ENCODE measurements at places on chromosomes 12 and 14.

DNA sequence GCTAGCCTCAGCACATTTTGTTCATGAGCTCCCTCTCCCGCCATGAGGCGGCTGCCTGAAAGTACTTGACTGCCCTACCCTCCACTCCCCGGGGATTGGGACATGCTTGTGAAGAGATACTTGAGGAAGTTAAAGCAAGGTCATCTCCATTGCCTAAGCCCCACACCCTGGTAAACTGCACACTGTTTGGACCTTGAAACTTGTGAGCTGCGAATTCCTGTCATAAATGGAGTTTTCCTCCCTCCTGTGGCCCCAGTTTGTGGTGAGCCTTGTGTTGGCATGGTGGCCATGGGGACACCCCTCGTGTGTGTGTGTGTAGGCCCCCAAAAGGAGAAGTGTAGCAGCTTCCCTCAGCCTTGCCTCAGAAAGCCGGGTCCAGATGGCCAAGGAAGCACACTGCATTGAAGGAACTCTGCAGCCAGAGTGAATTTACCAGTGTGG, 395.5 kb downstream of the ZFP36L1 start:
- no peak for DNase-seq

DNA sequence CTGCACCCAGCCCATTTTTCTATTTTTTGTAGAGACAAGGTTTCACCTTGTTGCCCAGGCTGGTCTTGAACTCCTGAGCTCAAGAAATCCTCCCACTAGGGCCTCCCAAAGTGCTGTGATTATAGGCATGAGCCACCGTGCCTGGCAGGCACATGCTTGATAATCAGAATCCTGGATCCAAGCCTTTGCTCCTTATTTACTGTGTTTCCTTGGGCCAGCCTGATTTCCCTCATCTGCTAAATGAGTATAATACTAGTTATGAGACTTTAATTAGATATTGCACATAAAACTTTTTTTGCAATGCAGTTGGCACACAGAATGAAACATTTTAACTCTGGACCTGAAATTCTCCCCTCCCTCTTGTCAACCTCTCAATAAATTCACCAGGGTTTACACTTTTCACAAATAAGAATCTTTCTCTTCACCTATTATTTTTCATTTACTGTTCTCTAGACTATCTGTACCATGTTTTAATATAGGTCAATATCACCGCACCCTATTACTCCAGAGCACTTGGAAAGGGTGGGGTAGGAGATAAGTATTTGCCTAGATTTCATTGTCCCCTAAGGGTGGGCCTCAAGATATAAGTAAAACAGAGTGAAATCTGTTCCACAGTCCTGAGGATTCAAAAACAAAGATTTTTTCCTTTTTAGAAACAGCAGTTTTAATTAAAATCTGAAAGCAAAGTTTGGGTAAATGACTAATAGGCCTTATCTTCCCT, 69.2 kb upstream of the NR2C1 start:
- no peak for DNase-seq

- DNase-seq = no peak
Observed at GRCh38 chr14:78592616-78593219, 422.5 kb downstream of the NRXN3 start.

DNA sequence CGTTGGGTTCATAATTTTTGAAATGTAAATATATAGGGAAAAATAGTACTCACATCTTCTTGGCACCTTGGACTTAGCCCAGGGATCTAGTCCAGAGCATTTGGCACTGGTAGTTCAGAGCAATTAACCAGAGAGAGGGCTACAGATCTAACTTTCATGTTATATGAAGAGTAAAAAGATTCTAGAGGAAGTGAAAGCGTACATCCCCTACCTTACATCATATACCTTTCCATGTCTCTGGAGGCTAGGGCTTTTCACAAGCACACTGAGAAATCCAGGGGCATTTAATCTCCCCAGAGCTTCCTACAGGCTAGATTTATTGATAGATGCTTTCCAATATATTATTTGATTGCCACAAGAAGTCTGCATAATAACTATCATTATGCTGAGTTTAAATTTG, 687.5 kb upstream of the FBXO33 start:
- no peak for DNase-seq

GRCh38 chr12:47377414-47378221, 297.9 kb upstream of the AMIGO2 start:
- peak; percentile 95 for DNase-seq

DNA sequence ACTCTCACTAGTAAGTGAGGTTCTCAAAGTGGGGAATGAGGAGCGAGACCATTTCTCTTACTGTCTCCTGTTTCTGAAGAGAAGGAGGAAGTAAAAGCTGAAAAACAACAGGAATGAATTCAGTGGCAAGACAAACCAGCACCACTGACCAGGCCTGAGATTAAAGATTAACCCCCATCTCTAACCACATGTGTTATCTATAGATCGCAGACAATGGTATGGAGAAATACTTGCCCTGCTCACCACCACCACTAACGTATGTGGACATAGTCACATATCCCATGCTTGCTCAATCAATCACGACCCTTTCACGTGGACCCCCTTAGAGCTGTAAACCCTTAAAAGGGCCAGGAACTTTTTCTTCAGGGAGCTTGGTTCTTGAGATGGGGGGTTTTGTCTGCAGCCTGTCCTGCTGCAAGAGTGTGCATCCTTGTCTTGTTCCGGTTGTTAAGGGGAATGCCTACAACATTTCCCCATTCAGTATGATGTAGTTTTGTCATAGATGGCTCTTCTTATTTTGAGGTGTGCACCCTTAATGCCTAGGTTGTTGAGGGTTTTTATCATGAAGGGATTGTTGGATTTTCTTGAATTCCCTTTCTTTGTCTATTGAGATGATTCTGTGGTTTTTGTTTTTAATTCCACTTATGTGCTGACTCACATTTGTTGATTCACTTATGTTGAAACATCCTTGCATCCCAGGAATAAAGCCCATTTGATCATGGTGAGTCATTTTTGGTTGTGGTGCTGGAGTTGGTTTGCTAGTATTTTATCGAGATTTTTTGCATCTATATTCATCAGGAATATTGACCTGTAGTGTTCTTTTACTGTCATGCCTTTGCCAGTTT, 698.8 kb upstream of the LMO3 start:
- DNase-seq = no peak

- DNase-seq = no peak
Observed at GRCh38 chr12:24047326-24047725, 97.9 kb upstream of the SOX5 start.

DNA sequence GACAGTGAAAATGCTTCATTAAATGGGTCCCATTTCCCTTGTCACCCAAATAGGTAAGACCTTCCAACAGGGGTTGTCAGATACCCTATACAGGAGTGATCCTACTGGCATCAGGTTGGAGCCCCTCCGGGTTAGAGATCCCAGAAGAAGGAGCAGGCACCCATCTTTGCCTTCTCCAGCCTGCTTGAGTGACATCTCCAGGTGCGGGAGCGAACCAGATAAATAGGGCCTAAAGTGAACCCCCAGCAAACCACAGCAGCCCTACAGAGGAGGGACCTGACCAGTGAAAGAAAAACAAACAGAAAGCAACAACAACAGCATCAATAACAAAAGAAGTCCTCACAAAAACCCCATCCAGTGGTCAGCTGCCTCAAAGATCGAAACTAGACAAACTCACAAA, 182.2 kb downstream of the SLC5A8 start:
- no peak for DNase-seq

- DNase-seq = no peak
Observed at GRCh38 chr12:11821386-11822080, 172.1 kb downstream of the ETV6 start.

- no peak for DNase-seq
Observed at GRCh38 chr12:119652665-119653064, 15.3 kb upstream of the PRKAB1 start.

DNA sequence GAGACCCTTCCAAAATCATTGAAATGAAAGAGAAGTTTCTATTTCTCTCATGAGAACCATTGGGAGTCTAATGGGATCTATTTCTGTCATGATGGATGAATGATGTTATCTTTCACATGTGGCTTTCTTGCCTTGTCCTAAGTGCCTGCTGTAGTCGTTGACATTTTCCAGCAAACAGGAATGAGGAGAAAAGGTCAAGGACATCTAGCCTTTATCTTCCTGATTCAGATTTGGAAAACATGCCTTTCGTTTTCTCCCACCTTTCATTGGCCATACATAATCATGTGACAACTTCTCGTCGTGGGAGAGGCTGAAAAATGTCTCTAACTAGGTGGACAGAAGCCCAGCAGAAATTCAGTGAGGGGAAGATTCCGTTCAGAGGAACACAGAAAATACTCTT, 94.5 kb downstream of the PCNX1 start:
- no peak for DNase-seq

DNA sequence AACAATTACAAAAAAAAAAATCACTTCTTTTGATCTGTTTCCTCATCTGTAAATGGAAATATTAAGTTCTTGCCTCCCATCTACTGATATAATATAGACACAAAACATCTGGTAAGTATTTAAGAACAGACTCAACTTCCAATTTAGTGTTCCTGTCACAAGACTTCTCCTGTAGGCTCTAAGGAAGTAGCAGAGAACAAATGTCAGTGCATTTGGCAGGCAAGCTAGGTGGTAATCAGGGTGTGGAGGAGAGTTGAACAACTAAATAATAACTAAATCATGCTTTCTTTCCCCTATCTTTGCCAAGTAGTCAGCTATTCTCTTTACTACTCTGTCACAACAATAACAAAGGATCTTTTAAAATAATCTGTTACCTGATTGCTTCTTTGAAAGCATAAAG, 22.1 kb downstream of the BAZ1A start:
- no peak for DNase-seq

DNA sequence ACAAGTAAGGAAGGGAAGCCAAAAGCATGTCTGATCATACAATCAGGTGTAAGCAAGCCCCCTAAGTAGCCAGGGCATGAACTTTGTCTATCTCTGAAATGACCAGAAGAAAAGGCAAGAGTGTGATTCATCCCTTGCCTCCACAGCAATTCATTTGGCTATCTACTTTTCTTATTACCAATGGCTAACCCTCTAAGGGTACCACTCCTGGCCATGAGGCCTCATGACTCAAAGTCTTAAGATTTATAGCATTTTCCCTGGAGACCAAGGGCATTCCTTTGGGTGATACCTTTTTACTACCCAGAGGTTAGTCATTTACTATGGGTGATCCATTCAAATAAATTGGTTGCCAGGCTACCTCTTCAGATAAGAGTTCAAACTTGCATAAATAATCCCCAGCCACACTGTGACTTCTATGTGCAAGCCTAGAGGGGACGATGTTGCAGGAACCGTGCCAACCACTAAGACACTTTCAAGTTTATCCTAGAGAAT, 1.5 kb upstream of the LGALS3 start:
- DNase-seq = no peak

- DNase-seq = no peak
Observed at GRCh38 chr12:122732170-122732569, 1.5 kb upstream of the HCAR1 start.

DNA sequence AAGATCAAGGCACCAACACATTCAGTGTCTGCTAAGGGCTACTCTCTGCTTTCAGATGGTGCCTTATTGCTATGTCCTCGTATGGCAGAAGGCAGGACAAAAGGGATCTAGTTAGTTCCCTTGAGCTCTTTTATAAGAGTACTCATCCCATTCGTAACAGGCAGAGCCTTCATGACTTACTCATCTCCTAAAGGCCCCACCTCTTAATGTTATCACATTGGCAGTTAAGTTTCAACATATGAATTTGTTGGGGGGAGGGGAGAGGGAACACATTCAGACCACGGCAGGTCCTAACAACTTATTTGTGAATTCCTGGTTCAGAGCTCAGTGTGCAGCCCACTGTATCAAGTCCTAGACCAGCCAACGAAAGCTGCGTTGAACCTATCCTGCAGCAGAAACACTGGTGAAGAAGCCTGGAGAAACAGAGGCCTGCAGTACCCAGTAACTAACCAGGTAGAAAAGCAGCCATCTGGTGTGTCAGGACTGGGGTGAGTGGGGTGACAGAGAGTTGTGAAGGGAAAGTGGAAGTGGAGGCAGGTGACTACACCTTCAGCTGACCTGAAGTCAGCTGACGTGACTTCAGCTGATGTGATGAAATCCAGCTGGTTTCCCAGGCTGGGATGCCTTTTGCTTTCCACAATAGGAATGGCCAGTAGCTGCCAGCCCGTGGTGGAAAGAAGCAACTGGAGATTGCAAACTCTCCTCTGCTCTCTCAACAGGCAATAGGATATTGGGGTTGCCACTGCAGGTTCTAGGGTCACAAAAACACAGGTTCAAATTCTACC, 101.6 kb upstream of the PLXNC1 start:
- DNase-seq = no peak

- no peak for DNase-seq
Observed at GRCh38 chr12:117228239-117228638, 38.0 kb upstream of the FBXO21 start.

DNA sequence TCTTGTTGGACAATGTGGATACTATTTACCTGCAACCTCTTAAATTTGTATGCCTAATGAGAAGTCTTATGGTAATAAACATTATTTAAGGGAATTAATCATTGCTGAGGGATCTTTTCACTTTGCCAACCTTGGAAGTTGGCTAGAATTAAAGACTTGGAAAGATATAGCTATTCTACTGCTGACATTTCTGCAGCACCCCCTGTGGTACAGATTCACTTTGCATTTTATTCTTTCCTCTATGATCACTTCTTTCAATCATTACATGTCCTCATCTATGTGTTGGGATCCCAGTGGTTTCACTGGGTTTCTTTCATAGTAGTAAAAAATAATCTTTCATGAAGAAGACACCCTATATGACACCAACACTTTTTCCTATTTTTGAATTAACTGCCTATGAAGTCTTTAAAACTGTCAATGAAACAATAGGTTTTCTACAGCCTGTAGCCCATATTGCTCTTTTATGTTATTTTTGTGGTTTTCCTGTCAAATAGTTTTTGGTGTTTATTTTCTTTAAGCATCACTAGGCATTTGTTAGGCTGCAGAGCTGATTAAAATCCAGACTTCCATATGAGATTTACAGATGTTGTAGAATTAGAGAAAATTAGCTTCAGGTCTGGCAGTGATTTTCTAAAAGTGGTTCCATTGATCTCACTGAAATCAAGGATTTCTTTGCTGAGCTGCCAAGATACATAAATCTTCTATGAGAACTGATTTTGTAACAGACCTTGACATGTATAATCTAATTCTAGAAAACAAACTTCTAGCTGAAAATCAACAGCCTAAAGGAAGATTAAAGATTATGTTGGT, 256.1 kb downstream of the NAV3 start:
- peak; percentile 35 for DNase-seq

DNA sequence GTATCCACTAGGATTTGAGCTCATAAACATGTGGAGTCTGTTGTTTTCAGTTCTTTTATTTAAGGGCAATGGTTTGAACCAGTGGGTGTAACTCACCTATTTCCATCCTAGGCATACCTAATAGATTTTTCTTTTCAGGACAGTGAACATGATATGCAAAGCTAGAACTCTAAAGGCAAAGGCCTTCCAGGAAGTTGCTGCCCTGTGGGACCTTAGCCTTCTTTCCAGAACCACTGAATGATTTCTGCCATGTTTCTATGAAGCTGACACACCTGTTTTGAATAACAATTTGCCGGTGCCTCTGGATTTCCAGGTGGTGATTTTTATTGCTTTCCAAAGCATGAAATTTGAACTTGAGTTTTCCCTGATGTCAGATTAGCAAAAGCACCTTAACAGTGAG, 372.9 kb upstream of the FAR2 start:
- DNase-seq = no peak

- DNase-seq = no peak
Observed at GRCh38 chr14:22231018-22231417, 358.0 kb downstream of the DAD1 start.
